Tongue (tissue), 3 donors: ENCODE measurements at places on chromosomes 3 and 15.

- DNase-seq: no peak
These were observed 1101.0 kb downstream of the ROBO2 start for GRCh38 chr3:78140866-78141265.

DNA sequence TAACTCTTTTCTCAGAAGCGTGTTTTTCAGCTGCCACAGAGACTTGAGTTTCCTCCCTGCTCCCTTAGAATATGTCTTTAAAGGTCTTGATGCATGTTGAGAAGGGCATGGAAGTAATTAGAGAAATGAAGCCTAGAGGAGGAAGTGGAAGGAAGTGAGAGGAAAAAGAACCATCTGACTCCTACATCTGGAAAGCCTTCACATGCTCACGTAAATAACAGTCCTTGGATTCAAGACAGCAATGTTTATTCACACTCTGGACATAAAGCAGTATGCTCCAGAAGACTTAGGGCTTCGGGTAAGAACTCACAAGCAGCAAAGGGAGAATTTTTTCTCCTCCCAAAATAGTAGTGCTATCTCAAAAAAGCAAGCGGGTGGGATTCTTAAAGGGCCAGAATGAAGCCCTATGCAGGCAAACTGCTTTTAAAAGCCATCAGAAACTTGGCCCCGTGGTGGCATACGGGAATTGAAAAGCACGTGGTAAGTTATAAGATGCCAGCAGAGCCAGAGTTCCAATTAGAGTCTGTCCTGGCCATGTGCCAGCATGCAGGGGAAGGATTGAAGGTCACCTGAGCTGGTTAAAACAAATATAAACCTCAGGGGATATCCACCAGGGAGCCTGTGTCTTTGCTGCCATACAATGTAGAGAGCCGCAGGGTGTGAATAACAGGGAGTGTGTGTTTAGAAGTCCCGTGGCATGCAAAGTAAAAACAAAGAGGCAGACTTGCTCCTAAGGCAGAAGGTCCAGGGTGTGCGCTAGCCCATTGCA is 380.8 kb upstream of the NDN start:
- DNase-seq: peak; percentile 37

- DNase-seq: peak; percentile 84
These were observed 45.2 kb downstream of the ATP2B2 start for GRCh38 chr3:10459954-10460754.

DNA sequence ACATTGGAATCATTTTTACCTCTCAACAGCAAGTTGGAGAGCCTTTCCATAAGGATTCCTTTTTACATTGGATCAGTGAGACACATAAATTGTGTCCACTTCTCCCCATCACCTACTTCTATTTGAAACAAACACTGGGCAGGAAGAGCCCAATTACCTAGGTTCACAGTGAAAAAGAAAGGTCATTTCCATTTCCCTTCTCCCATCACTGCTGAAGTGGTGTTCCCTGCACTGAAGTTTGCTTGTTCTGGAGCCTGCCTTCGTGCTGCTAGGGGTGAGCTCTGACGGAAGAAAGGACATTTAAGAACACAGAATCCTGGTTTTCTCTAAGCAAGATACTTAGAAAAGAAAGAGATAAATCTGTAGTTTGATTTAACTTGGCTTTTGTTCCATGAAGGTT is 123.8 kb upstream of the ZBTB20 start:
- no peak for DNase-seq
